ENCODE measurements at places on chromosomes 3 and 15. TPM values are rescaled to one million over a fixed set of nuclear protein-coding genes. Genes with fewer than 3 reads are reported as not detected.

SLC15A2 gene
- 1.4 TPM for total RNA-seq

DNA sequence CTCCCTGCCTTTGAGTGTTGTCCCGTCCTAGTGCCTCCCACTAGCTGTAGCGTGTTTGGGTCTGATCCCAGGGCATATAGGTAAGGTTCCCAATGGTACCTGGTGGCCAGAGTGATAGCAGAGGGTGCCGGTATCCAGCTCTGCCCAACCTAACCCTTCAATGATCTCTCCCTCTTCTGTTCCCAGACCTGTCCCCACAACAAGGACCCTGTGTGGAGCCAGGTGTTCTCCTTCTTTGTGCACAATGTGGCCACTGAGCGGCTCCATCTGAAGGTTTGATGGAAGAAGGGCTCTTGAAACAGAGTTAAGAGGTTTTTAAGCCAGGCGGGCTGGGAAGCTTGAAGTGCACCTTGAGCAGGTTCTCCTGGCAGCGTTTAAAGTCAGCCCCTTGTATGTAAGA lies 35.5 kb downstream of the ESYT3 start:
- H3K27me3 ChIP-seq: no peaks in the 10 kb centered on the region
- H3K4me3 ChIP-seq: no peak overlapping the region
- no peaks in the 10 kb centered on the region for H3K36me3 ChIP-seq

ATR gene
- 30.0 TPM for total RNA-seq

GRCh38 chr3:125136515-125136914 lies 76.0 kb downstream of the SLC12A8 start:
- H3K4me3 ChIP-seq: no peak overlapping the region
- no peak overlapping the region for H3K27ac ChIP-seq
- peaks cover 3% of the 10 kb centered on the region for H3K4me1 ChIP-seq
- DNase-seq: no peak
- no peaks in the 10 kb centered on the region for H3K36me3 ChIP-seq

GRCh38 chr15:39014682-39015081 lies 450.1 kb upstream of the RASGRP1 start:
- no peak overlapping the region for H3K4me3 ChIP-seq
- H3K4me1 ChIP-seq: no peaks in the 10 kb centered on the region
- no peak overlapping the region for H3K27ac ChIP-seq
- no peak for DNase-seq
- no peaks in the 10 kb centered on the region for H3K36me3 ChIP-seq
- H3K27me3 ChIP-seq: no peaks in the 10 kb centered on the region

MKRN3 gene
- total RNA-seq: 1.6 TPM

PLXNB1 gene
- 69.9 TPM for total RNA-seq

DNA sequence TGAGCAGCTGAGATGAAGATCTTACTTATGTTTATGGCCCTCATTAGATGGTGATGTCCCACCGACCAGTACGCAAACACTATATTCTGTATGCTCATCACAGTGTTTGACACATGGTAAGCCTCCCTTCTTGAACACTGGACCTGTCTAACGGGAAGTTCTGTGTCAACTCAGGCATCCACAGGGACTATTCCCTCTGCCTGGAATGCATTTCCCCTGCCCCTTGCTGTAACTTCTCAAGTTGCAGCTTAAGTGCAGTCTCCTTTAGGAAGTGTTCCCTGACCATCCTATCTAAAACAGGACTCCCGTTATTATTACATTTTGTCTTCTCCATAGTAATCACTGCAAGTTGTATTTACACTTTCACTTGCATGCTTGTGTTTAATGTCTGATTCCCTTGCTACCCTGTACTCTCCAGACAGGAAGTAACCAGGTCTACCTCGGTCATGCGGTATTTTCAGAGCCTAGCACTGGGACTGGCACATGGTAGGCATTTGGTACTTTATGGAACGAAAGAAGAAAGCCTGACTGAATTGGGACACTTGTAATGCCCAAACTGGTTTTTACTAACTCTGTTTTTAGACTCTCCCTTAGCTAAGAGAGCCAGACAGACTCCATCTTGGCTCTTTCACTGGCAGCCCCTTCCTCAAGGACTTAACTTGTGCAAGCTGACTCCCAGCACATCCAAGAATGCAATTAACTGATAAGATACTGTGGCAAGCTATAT lies 8.7 kb downstream of the DET1 start:
- no peak overlapping the region for H3K27ac ChIP-seq
- H3K4me3 ChIP-seq: no peak overlapping the region
- H3K27me3 ChIP-seq: no peaks in the 10 kb centered on the region

RAB5A gene
- total RNA-seq: 80.3 TPM

GRCh38 chr3:71486831-71487230 lies 96.7 kb downstream of the FOXP1 start:
- H3K4me3 ChIP-seq: no peak overlapping the region
- no peak overlapping the region for H3K27ac ChIP-seq
- H3K4me1 ChIP-seq: no peaks in the 10 kb centered on the region
- no peaks in the 10 kb centered on the region for H3K36me3 ChIP-seq
- no peak for DNase-seq

DNA sequence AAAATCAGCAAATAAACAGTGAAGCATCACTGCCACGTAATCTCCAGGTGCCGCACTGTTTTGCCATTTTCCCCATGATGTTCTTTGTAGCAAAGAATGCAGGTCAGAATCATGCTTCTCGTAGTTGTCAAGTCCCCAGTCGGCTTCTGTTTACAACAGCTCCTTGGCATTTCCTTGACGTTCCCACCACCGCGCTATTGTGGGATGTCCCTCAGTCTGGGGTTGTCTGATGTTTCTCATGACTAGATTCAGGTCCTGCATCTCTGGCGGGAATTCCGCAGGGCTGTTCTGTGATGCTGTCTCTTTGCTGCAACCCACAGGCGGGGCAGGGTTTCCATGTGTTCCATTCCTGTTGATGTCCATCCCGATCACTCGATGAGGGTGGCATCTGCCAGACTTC lies 117.9 kb upstream of the SMAD3 start:
- no peak overlapping the region for H3K27ac ChIP-seq
- H3K4me1 ChIP-seq: no peaks in the 10 kb centered on the region
- no peaks in the 10 kb centered on the region for H3K27me3 ChIP-seq
- H3K36me3 ChIP-seq: no peaks in the 10 kb centered on the region

CCR9 gene
- total RNA-seq: not detected

GRCh38 chr15:79896131-79896633 lies 632 bp downstream of the MTHFS start:
- peak overlapping the region; percentile 94 for H3K4me3 ChIP-seq
- no peaks in the 10 kb centered on the region for H3K27me3 ChIP-seq
- H3K27ac ChIP-seq: no peak overlapping the region
- no peaks in the 10 kb centered on the region for H3K36me3 ChIP-seq
- H3K4me1 ChIP-seq: no peaks in the 10 kb centered on the region

DNA sequence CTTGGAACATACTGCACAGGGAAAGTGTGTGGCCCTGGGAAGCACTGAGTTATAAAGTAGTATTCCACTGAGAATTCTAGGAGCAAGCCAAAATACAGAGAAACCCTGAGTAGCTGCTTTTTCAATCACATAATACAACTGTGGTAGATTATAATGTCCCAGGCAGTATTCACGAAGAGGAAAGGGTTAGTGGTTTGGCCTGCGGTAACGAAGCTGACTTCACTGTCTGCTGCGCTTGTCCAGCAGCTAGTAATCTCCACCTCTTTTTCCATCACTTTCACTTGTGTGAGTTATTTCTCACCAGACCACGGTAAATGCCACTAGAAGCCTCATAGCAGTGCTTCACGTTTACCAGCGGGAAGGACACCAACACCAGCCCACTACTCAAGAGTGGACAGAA lies 34.4 kb downstream of the RPL39L start:
- H3K36me3 ChIP-seq: no peaks in the 10 kb centered on the region
- no peak for DNase-seq
- peaks cover 16% of the 10 kb centered on the region for H3K4me1 ChIP-seq
- H3K4me3 ChIP-seq: peak overlapping the region; percentile 47

DNA sequence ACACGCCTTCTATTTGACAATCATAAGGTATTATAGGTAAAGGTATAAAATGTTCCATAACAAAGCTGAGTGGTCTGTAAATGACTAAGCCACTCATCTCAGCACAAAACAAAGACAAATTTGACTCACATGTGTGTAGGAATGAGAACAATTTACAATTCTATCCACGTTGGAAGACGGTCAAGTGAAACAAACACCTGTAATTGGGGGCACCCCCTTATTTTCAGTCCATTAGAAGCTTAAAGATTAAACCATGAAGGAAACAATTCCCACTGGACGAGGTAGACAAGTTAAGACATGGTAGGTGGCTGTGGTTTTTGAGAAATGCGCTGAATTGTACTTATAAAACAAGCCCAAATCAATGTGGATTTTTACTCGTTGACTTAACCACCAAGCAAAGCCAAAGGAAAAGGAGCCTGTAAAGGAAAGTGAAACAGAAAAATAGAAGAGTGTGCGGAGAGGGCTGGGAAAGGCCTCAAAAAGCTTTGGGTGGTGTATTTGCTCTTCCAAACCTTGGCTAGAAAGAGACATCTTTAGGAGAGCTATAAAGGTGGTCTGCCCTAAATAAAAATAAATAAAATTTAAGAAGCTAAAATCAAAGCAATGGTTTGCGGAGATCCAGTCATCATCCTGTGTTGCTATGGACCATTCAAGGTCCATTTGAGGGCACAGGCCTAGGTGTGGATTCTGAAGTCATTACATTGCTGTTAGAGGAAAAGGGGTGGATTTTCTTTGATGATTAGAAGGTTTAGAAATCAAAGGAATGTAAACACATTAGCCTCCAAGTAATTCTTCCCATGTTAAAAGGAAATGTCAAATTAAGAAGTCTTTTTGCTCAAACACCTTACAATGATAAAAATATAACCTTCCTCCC lies 135.0 kb downstream of the TFG start:
- no peaks in the 10 kb centered on the region for H3K4me1 ChIP-seq
- H3K27me3 ChIP-seq: no peaks in the 10 kb centered on the region
- no peaks in the 10 kb centered on the region for H3K36me3 ChIP-seq
- H3K4me3 ChIP-seq: no peak overlapping the region

DNA sequence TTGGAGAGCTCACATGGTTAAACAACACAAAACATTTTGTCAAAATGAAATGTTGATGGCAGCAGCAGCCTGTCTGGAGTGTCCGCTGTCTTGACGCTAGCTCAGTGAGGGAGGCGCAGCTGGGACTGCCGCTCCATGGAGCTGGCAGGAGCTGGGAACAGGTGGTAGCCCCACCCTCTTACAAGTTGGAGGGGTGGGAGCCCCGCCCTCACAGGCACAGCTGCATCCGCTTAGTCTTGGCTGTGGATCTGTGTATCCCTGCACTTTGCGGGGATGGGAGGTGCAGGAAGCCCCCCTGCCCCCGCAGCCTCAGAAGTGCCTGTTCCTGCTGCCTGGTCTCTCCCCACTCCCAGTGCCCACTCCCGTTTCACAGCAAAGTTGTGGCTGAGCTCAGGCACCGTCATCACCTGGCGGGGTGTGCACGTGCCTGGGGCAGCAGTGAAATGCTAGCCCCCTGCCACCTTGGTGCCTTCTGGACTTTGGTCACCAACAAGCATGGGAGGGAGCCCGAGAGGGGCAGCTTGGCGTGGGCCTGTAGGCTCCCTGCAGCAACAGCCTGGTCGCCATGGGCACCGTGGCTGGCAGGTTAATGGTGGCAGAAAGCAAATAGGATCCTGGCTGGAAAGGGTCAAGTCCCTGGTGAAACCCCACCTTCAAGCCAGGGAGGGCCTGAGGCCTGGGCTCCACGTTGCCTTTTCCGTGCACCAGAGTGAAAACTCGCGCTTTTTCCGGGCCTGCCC lies 53.8 kb upstream of the CADM2 start:
- no peaks in the 10 kb centered on the region for H3K36me3 ChIP-seq
- no peaks in the 10 kb centered on the region for H3K4me1 ChIP-seq
- DNase-seq: no peak

DNA sequence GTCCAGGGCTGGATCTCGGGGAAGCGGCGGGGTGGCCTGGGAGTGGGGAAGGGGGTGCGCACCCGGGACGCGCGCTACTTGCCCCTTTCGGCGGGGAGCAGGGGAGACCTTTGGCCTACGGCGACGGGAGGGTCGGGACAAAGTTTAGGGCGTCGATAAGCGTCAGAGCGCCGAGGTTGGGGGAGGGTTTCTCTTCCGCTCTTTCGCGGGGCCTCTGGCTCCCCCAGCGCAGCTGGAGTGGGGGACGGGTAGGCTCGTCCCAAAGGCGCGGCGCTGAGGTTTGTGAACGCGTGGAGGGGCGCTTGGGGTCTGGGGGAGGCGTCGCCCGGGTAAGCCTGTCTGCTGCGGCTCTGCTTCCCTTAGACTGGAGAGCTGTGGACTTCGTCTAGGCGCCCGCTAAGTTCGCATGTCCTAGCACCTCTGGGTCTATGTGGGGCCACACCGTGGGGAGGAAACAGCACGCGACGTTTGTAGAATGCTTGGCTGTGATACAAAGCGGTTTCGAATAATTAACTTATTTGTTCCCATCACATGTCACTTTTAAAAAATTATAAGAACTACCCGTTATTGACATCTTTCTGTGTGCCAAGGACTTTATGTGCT lies 527 bp downstream of the B2M start:
- peak overlapping the region; percentile 99 for H3K27ac ChIP-seq
- H3K27me3 ChIP-seq: no peaks in the 10 kb centered on the region
- H3K4me1 ChIP-seq: no peaks in the 10 kb centered on the region
- H3K4me3 ChIP-seq: peak overlapping the region; percentile 77
- H3K36me3 ChIP-seq: no peaks in the 10 kb centered on the region

MITF gene
- total RNA-seq: 28.4 TPM

GRCh38 chr3:113769551-113769950 lies 22.7 kb downstream of the ATP6V1A start:
- no peak overlapping the region for H3K27ac ChIP-seq
- H3K27me3 ChIP-seq: no peaks in the 10 kb centered on the region
- no peak overlapping the region for H3K4me3 ChIP-seq
- H3K36me3 ChIP-seq: no peaks in the 10 kb centered on the region
- peaks cover 3% of the 10 kb centered on the region for H3K4me1 ChIP-seq
- DNase-seq: no peak

GRCh38 chr3:177336873-177337450 lies 139.7 kb upstream of the TBL1XR1 start:
- H3K27ac ChIP-seq: no peak overlapping the region
- no peaks in the 10 kb centered on the region for H3K36me3 ChIP-seq
- no peak overlapping the region for H3K4me3 ChIP-seq
- no peak for DNase-seq
- no peaks in the 10 kb centered on the region for H3K27me3 ChIP-seq
- peaks cover 5% of the 10 kb centered on the region for H3K4me1 ChIP-seq

PRSS50 gene
- not detected for total RNA-seq

PTPN23 gene
- total RNA-seq: 44.0 TPM

AMT gene
- total RNA-seq: 3.6 TPM

DNA sequence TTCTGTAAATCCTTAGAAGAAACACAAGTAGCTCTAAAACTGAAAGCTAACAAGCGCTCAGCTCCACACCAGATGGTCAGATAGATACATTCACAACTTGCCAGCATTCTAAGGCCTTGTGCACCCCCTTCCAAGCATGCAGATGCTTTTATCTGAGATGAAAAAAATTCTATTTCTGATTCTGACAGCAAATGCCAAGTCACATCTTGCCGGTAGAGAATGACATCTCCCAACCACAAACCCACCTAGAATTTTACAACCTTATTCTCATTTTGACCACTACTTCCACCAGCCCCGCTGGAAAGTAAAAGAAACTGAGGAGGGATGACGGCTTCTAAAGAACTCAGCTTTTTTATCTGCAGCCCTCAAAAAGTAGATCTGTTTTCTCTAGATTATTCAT lies 57.7 kb downstream of the SUMF1 start:
- no peak overlapping the region for H3K27ac ChIP-seq
- H3K4me1 ChIP-seq: peaks cover 2% of the 10 kb centered on the region
- no peaks in the 10 kb centered on the region for H3K27me3 ChIP-seq
